ENCODE measurements at places on chromosomes 1 and 21.

GRCh38 chr1:244901400-244902015 lies 37.2 kb upstream of the HNRNPU start:
- no peak for DNase-seq

DNA sequence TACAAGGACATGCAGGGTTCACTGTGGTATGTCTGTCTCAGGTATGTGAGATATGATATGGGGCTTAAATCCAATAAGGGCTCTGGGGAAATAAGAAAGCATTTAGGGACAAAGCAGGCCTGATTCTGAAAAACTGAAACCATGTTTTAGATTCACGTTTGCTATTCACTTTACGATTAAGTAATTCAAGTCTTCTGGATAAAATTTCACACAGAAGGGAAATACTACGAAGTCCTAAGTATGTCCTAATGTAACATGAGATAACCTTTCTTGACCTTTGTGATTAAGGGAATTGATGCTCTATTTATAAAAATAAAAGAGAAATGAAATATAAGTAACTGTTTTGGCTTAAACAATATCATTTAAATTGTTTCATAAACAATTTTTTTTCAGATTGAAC lies 55.4 kb downstream of the HNRNPR start:
- DNase-seq, result no peak

- DNase-seq, result no peak
Observed at GRCh38 chr1:93000291-93000690, 39.0 kb upstream of the DIPK1A start.

- no peak for DNase-seq
Observed at GRCh38 chr1:36178471-36179219, 22.7 kb downstream of the MAP7D1 start.

GRCh38 chr1:110672001-110672752 lies 2.6 kb downstream of the KCNA3 start:
- DNase-seq, result no peak

DNA sequence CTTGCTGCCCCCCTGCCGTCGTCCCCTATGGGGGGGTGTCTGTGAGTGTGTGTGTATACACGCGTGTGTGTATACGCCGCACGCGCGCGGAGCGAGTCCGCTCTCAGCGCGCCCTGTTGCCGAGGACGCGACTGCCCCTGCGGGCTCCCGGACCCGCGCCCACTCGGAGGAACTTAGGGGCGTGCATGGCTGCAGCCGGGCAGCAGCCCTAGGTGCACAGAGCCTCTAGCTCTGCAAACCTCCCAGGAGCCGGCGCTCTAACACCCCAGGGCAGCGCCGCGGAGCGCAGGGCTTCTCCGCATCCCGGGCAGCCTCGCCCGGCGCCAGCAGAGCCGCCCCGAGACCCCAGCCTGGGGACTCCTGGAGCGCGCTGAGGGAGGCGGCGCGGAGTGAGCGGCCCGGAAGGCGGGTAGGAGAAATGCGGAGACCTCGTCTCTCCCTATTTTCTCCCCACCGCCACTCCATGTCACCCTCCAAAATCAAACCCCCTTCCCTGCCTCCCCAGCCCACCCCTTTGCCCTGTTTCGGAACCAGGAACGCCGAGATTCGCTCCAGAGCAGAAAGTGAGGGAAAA lies 574 bp downstream of the ITPKB start:
- DNase-seq, result no peak

DNA sequence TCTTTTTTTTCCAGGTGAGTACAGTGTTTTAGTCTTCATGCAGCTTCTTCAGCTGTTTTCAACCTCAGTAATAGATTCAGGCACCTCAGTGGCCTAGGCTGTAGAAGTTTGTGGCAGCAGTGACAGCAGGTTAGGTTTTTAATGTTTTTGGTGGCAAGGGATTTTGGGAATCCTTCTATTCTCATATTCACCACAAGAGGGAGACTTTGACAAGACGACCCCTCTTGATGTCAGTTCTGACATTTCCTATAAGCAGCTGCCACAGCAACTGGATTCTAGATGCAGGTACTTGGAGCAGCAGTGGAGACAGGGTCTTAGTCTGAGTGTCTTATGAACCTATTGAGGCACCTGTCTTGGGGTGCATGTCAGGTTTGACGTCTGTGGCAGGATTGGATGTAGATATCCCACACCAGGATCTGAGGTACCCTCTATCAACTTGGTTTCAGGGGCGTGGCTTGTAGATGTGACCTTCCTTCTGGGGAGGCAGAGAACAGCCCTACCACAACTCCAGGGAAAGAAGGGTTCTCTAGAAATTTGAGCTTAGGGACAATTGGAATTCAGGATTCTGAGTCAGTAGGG lies 1104.2 kb upstream of the TMPRSS15 start:
- no peak for DNase-seq

GRCh38 chr1:149845416-149845815 lies 54.0 kb upstream of the BOLA1 start:
- DNase-seq, result no peak

- DNase-seq, result no peak
Observed at GRCh38 chr1:7247791-7248548, 462.7 kb downstream of the CAMTA1 start.

- DNase-seq, result no peak
Observed at GRCh38 chr1:205629751-205630150, 2.1 kb downstream of the ELK4 start.

- no peak for DNase-seq
Observed at GRCh38 chr1:202615501-202616354, 94.5 kb downstream of the SYT2 start.

GRCh38 chr1:153849487-153850185 lies 73.1 kb downstream of the GATAD2B start:
- no peak for DNase-seq

DNA sequence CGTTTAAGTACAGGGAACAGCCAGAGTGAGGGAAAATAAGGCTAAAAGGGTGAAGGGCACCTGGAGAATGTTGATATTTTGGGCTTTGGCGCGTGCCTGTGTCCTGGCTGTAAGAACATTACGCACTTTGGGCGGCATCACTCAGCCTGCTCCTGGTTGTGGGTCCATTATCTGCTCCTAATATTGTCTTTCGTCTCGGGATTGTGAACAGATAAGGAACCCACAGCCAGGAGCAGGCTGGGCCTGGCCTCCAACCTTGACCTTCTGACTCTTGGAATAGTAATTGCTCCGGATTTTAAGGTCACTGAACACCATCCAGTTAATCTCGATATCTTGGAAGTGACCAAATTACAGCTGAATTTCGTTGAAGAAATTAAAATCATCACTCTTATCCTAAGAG lies 61.9 kb downstream of the TCP10L start:
- no peak for DNase-seq

DNA sequence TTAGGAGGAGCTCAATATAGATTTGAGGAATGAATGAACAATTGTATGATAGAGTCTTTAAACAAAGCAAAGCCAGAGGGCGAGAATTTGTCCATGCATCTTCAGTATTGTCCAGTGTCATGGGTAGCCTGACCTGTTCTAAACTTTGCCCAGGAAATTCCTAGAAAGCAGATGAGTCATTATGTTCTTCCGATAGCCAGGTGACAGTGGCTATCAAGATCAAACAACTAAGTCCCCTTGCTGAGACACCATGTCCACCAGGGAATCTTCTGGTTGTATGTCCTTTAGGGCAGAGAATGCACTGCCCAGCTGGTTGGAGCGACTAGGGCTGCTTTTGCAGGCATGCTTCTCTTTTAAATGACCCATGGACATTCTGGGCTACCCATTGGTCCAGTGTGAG lies 1.8 kb upstream of the SLC26A9 start:
- no peak for DNase-seq

DNA sequence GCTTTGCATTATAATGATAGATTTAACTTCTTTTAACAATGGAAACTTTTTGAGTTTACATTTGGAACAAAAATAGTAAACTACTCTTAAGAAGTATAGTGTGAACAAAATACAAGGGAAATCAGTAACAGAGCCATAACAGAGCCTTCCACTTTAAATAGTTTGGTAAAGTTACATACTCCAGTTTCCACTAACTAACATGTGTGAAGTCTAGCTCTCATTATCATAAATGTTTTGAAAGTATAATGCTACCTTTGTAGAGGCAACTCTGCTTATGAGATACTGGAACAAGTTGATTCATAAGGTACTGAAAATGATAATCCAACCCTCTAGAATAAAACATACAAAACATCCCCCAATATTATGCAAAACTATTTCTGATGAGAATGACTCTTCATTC lies 1155.1 kb upstream of the ADGRL2 start:
- DNase-seq, result no peak

GRCh38 chr21:44370027-44370735 lies 16.8 kb downstream of the TRPM2 start:
- DNase-seq, result no peak

GRCh38 chr1:183138301-183138700 lies 47.8 kb upstream of the LAMC2 start:
- no peak for DNase-seq

- DNase-seq, result no peak
Observed at GRCh38 chr1:44212355-44213221, 683 bp upstream of the DMAP1 start.

GRCh38 chr21:46397211-46397905 lies 61.3 kb upstream of the DIP2A start:
- DNase-seq, result no peak

GRCh38 chr1:5238351-5239130 lies 584.1 kb downstream of the AJAP1 start:
- no peak for DNase-seq

DNA sequence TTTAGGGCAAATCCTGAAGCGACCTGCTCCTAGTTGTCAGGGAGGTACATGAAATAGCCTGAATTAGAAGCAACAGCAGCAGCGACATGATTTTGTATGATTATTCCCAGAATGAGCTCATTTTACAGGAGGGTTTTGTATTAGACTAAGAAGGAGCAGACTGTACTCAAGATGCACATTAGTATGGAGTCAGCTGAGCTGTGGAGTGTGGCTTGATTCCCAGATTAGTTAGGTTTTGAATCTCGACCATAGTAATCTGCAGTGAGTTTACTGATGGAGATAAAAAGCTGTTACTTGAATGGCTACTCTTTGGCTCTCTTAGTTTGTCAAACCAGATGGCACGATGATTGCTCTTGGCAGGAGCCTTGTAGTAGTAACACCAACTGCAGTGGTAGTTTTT lies 143.1 kb downstream of the PHTF1 start:
- peak; percentile 10 for DNase-seq

DNA sequence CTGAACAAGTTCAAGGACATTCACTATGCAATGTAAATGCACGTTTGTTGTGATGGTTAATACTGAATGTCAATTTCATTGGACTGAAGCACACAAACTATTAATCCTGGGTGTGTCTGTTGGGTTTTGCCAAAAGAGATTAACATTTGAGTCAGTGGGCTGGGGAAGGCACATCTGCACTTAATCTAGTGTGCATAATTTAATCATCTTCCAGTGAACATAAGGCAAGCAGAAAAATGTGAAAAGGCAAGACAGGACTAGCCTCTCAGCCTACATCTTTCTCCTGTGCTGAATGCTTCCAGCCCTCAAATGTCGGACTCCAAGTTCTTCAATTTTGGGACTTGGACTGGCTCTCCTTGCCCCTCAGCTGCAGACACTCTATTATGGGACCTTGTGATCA lies 40.1 kb downstream of the PRPF38A start:
- no peak for DNase-seq

DNA sequence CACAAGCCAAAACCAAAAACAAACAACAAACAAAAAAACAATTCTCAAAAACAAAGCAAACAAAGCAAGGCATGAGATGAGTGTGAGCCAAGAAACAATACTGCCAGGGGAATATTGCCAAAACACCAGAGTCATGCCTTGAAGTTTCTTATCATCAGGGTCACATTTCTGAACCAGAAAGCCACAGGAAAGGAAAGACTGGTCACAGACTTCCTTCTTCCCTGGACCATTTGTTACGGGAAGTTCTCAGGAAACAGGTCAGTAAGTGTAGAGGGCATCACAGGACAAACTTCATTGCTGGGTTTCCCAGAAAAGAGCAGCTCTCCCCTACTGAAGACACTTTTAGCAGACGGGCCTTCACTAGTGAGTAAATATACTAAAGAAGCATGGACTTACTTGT lies 191.2 kb downstream of the GABPA start:
- no peak for DNase-seq

GRCh38 chr1:178532392-178532791 lies 19.5 kb downstream of the TEX35 start:
- peak; percentile 42 for DNase-seq

DNA sequence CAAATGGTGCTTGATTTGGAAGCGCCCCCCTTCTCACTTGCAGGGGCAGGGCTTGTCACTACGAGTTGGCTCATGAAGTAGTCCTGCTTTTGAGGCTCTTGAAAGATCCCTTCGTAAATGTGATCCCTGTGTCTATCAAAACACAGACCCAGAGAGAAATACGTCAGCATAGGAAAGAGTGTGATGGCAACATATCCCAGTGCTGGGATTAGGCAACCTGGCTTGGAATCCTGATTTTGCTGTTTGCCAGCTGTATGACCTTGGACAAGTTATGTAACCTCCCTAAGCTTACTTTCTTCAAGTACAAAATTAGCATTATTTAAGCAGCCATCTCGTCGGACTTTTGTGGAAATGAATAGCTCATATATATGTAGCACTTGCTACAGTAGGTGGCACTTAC lies 228.4 kb downstream of the ATG4C start:
- no peak for DNase-seq

GRCh38 chr1:245188403-245188802 lies 33.6 kb downstream of the KIF26B start:
- DNase-seq, result no peak

GRCh38 chr21:42155045-42155855 lies 63.7 kb upstream of the ABCG1 start:
- DNase-seq, result no peak

DNA sequence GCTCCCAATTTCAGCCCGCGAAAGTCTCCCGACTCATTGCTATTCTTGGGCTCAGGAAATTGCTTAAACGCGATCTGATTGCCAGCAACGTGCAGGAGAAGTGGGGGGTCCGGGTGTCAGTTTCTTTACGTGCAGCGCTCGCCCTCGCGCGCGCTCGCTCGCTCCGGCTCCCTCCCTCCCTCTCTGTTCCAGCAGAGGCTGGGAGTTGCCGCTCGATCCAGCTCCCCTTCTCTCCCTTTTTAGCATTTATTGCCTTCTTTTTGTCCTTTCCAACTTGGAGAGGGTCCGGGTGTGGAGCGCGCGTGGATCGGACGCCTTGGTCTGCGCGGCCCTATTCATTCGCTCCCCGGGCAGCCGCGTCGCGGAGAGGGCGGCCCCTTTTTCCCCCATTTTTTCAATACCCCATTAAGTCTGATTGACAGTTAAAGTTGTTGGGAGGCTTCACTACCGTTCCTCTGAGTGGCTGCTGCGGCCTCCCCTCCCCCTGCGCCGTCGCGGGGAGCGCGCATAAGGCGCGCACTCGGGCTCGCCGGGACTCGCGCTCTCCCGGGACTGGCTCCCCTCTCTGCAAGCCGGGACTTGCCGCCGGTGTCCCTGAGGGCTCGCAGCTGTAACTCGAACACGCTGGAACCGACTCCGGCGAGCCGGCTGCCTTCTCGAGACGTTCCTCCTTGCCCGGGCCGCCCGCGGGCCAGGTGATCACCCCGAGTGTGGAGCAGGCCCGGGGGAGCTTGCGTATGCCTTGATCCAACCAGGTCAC lies at the start of gene DHRS3:
Gene DHRS3, minus strand, starts transcription at position 310 of the 760 bp plus-strand sequence. CDS start 862 bp downstream, outside the sequence.
- DNase-seq, result peak; percentile 51
